ENCODE measurements at places on chromosomes 16 and 17.

DNA sequence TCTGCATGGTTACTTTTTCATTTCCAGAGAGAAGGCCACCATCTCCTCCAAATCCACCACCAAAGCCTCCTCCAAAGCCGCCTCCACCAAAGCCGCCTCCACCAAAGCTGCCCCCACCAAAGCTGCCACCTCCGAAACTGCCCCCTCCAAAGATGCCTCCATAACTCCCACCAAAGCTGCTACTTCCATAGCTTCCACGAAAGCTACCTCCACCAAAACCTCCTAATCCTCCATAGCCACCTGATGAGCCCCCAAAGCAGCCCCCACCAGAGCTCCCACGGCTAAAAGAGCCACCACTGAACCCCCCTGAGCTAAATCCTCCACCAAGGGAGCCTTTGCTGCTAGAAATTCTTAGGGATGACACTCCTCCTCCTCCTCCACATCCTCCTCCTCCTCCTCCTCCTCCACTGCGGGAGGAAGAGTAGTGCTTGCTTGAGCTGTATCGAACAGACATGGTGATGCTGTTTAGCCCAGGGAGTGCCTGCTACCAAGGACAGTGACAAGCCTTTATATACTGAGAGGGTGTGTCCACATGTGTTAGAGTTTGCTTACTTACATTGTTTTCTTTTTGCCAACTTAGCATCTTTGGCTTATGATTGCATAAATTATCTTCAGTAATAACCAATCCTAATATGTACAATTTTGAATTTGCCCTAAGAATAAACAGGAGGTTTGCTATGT lies at the start of gene KRT10:
Gene KRT10 (minus strand): TSS at position 483 of the 681 bp plus-strand sequence. CDS start 29 bp downstream, at position 454.
- DNase-seq: no peak

GRCh38 chr17:6571452-6571781 lies 15.1 kb upstream of the PITPNM3 start:
- DNase-seq: no peak

DNA sequence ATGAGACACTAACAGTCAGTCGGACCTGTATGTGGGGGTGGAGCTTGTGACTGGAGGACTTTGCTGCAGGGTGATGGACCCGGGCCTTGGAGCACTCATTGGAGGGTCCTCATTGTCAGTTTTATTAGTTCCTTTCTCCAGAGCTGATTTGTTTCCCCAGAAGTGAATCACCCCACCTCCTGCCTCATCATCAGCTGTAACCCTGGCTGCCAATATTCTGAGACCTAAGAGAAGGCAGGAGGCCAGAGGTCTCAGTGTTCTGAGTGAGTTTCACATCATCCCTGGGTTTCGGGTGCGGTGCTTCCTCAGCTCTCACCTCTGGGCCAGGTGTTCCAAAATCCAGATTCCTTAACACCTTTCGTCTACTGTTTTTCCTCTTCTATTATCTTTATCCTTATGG lies 49.9 kb upstream of the KIFC3 start:
- DNase-seq: no peak

DNA sequence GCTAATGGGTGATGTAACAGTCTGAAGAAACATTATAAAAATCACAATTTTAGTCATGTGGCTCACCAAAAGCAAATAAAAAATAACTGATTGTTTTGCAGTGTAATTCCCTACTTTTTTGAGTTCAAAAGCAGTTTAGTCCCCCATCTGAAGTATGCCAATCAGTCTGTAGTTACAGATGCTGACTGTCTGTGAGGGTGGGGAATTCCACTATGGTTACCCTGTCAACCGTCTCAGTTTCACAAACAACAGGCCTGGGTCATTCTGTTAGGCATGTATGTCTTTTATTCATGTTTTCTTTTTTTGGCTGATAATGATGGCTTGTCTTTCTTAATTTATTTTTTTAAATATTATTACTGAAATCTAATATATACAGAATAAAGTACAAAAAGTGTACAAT lies 69.3 kb downstream of the STXBP4 start:
- DNase-seq: no peak

GRCh38 chr17:76707985-76708807 lies 2.6 kb downstream of the MXRA7 start:
- DNase-seq: no peak

DNA sequence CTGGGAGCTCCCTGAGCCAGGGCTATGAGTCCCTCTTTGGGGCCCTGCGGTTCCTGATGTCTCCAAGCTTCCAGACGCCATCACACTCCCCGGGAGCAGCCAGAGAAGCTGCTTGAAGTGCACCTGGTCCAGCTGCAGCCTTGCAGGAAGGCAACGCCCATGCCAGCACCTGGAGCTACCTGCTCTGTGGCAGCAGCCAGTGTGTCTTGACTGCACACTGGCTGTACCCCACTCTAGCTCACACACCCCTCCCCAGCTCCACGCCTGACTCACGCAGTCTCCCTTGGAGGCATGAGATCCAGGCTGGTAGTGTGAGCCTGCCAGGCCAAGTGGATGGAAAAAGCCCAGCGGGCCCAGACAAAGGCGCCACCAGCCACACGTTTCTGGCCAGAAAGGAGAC lies 63.3 kb downstream of the USP32 start:
- no peak for DNase-seq

DNA sequence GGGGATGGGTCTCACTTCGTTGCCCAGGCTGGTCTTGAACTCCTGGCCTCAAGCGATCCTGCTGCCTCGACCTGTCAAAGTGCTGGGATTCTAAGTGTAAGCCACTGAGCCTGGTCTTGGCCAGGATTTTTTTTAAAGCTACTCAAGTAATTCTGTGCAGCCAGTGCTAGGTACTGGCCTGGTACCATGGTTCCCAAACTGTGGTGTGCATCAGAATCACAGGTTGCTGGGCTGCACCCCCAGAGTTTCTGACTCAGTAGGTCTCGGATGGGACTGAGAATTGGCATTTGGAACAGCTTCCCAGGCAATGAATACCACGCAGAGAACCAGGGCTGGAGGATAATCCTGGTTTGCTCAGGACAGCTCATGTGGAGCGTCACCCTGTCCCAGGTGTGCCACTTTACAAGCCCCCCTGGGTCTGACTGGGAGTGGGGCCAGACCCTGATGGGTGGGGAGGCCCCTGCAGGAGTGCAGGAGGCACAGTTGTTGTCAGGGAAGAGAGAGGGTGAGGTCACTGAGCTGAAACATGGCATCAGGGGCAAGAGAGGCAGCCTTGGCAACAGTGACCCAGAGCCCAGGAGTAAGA lies 10.7 kb upstream of the MRPS23 start:
- DNase-seq: no peak

DNA sequence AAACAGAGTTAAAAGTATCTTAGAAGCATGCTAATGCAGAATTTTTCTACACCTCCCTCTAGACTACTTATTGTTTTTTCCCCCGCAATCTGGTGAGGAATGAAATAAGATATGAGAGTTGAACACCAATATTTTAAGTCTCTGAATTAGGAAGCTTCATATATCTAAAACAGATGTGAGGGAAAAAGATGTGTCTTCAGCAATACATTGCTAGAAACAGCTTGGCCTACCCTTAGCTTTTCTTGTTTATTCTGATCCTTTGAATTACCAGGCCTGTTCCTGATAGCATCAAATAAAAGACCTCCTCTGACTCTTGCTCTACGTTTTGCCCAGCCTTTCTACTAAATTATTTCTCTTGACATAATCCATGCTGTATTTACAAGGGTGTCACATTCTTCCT lies 221.8 kb downstream of the CDH11 start:
- no peak for DNase-seq

DNA sequence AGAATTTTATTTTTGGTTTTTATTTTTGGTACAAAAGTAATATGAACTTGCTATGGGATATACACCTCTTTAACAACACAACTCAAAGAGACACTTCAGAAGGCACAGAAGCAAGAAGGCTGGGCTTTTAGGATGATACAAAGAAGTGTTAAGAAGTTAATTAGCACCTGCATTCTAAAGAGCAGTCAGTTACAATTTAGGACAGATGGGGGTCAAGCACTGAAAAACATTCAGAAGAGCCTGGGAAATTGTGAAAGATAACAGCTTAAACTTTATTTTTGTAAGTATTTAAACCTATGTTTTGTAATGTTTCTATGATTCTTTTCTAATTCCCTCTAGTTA lies 163.5 kb downstream of the CDH8 start:
- no peak for DNase-seq

- DNase-seq: no peak
Observed at GRCh38 chr17:8672326-8672725, 41.8 kb upstream of the MYH10 start.

DNA sequence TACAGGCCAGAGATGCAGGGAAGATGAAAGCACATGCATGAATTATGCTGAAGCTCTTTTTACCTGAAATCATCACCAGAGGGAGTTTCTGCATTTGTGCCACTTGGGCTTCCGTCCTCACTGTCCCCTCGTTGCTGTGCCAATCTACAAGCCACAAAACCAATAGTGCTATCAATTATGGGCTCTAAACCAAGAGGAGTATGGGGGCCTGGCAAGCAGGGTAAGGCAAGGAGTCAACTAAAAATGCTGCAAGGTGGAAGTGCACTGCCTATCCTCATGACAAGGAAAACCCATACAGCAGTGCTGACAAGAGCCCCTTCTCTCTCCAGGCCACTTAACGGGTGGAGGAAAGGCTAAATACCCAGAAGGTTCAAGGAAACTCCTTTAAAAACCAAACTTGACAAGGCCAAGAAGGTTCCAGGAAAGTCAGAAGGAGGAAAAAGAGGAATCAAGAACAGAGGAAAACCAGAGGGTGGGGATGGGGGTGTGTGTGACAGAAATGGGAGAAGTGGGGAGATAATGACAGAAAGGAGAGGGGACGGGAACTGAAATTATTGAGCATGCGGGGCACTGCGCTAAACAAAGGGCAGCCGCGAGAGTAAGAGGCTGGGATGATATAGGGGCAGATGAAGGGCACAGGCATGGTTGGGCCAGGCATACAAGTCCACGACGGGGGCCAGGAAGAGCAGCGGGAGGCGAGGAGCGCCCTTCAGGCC lies 674 bp downstream of the C17orf75 start:
- no peak for DNase-seq

DNA sequence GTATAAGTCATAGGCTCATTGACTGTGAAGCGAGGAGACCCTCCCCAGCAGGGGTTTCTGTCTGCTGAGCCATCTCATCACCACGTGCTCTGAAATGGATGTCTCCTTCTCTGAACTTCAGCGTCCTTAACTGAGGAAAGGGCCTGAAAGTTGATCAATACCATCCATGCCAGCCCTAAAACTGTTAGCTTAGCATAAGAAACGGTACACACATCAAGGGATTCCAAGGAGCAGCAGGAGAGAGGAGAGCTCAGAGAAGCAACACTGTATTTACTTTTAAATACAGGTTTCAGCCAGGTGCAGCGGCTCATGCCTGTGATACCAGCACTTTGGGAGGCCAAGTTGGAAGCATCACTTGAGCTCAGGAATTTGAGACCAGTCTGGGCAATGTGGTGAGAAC lies 248.9 kb upstream of the TNRC6C start:
- DNase-seq: no peak

GRCh38 chr16:87210894-87211293 lies 106.3 kb downstream of the C16orf95 start:
- no peak for DNase-seq

GRCh38 chr17:27379888-27380533 lies 76.2 kb upstream of the KSR1 start:
- DNase-seq: peak; percentile 4

GRCh38 chr17:7241783-7242716 lies at the start of gene GABARAP:
TSS of gene GABARAP (minus strand) at chr17:7242449. CDS start at chr17:7242330, 119 bp downstream.
- peak; percentile 62 for DNase-seq

GRCh38 chr16:30715750-30716445 lies 16.9 kb downstream of the SRCAP start:
- no peak for DNase-seq

- DNase-seq: no peak
Observed at GRCh38 chr16:4298761-4299522, 16.9 kb upstream of the GLIS2 start.

- no peak for DNase-seq
Observed at GRCh38 chr16:2366660-2367309, 26.3 kb upstream of the ABCA3 start.

GRCh38 chr17:2466931-2467330 lies 44.8 kb downstream of the METTL16 start:
- DNase-seq: no peak

- peak; percentile 82 for DNase-seq
Observed at GRCh38 chr16:12646490-12647274, 157.0 kb downstream of the CPPED1 start.

GRCh38 chr16:70582280-70582978 lies 58.8 kb downstream of the SF3B3 start:
- no peak for DNase-seq

DNA sequence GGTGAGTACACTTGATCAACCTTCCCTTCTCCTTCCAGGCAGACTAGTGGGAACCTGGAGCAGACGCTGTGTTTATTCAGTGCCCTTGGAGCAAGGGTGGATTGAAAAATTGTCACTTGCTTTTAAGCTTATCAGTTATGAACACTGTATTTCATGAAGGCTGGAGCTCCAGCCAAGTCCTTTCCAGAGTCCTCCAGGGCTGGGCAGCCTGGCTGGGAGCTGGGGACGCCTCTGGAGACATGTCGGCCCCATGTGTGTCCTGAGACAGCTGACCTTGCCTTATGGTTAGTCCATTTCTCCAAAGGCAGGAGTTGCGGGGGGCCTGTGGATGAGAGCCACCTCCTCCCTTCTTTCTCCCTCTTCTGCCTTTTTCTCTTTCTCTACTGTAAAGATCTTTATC lies 67.0 kb downstream of the RAP1GAP2 start:
- DNase-seq: no peak

GRCh38 chr16:85335584-85336491 lies 223.6 kb upstream of the CIBAR2 start:
- no peak for DNase-seq

DNA sequence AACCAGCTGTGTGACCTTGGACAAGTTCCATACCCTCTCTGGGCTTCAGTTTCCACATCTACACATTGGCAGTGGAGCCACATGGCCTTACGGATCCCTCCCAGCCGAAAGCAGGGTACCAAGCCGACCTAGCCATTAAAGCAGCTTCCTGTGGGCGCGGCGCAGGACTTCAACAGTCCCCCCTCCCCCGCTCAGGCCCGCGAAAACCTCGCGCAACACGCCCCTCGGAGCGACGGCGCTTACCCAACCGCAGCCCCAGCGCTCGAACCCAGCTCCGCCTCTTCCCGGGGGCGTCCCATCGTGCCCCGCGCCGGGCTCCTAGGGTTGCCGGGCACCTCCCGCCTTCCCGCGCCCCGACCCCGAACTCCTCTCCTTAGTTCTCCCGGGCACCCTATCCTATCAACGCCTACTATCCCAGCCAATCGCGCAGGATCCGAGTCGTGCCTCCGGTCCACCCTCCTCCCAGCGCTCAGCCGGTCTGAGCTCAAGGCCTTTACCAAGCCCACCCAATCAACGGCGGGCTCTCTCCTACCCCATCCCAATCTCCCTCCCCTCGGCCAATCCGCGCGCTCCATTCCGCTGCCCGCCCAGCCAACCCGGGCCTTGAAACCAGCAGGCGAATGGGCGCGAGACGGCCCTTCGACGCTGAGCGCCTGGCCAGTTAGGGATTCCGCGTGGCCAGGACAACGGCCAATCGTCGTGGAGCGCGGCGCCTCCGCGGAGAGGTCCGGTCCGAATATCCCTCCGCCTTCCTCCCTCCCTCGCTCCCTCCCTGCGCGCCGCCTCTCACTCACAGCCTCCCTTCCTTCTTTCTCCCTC lies at the start of gene KPNB1:
Gene KPNB1 (plus strand): TSS at position 767 of the 819 bp plus-strand sequence. CDS start 326 bp downstream, outside the sequence.
- DNase-seq: peak; percentile 97

All from NCI-H2029 (cell line).